Ovary (tissue), 10 donors: ENCODE measurements at places on chromosomes 1 and 21.

DNA sequence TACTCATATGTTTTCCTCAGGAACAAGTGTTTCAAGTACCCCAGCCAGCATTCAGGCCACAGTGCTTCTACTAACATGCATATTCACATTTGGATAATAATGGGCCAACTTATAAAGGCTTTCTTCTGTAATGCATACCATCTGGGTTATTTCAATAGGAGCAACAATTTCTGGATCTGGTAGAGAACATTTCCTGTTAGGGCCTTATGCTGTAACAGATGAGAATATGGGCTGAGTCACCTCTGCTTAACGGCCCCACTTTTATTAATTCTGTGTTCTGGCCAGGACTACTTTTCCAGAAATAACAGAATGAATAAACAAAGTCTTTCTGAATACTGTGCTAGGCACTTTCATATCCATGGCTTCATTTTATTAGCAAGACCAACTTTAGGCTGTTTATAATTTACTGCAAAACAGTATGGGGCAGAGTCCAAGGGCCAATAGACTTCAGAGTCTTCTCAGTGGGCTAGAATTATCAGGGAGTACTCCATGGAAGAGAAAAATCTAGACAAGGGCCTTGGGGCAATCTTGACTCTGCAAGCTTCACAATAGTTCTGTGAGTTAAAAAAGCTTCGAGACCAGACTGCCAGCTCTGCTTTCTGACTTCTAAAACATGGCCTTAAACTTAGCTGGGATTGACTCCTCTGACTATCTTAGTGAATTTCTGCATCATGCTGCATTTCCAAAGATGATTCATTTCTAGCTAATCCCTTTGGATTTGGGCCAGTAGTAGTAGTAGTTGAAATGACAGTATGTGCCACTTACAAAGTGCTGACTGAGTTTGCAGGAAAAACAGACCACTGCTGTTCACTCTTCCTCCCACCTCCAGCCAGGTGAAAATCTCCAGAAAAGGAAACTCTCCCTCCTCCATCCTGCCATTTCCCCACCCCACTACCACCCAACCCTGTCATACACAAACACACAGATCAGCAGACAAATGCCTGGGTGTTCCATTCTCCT, 8.2 kb upstream of the SSX2IP start:
- DNase-seq, result no peak

- no peak for DNase-seq
These were observed 89.0 kb upstream of the CHODL start for GRCh38 chr21:18155508-18156193.

DNA sequence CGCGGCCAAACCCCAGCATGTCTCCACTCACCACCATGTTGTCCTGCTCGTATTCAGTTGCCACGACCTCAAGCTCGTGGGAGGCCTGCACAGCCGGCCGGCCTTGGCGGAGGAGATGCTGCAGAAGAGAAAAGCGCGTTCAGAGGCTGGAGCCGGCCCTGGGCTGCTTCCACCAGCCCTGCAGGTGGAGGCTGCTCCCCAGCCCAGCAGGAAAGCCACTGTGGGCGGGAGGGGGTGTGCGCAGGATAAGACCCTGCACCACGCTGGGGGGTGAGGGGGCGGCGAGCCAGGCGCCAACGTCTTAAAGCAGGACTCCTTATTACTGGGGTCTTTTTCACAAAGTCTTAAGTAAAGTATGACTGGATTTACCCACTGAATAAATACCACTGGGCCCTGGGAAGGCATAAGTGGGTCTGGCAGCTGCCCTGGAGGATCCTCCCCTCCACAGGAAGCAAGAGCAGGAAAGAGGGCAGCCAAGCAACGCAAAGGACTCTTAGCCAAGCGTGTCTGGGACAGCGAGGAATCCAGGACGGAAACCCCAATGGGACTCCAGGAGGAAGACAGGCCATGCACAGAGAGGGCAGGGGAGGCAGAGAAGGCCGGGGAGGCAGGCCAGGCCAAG, 104.8 kb downstream of the NPHP4 start:
- no peak for DNase-seq

GRCh38 chr1:31781138-31781755, 17.1 kb upstream of the ADGRB2 start:
- no peak for DNase-seq

GRCh38 chr21:40766381-40766780, 80.6 kb downstream of the DSCAM start:
- DNase-seq, result no peak

DNA sequence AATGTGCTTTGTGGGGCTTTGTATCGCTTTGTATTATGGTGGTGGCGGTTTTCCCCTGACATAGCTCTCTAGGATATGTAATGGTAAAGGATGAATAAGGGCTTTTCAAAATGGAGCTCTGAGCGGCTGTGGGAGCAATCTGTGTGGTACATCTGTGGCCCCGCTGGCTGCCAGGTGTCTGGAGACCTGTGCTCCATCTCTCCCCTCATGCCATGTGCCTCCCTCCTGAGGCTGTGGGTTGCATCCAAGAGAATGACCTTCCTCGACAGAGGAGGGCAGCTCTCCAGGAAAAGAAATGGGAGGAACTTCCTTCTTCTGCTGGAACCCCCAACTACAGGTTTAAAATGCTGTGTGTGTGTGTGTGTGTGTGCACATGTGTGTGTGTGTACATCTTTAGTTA, 78.7 kb downstream of the RYR2 start:
- no peak for DNase-seq
